ENCODE measurements at places on chromosomes 11 and 22. TPM values are rescaled to one million over a fixed set of nuclear protein-coding genes. Genes with fewer than 3 reads are reported as not detected.
A peak's percentile ranks its signal among the peaks of the same experiment; 100 is the strongest.

RFPL1 gene
- 0.03 TPM for polyA plus RNA-seq

CHST1 gene
- polyA plus RNA-seq, result 4.9 TPM

FAM227A gene
- polyA plus RNA-seq, result 0.26 TPM

OR52N4 gene
- 1.1 TPM for polyA plus RNA-seq

ALX4 gene
- polyA plus RNA-seq, result not detected

RIC3 gene
- polyA plus RNA-seq, result 11.6 TPM

DNA sequence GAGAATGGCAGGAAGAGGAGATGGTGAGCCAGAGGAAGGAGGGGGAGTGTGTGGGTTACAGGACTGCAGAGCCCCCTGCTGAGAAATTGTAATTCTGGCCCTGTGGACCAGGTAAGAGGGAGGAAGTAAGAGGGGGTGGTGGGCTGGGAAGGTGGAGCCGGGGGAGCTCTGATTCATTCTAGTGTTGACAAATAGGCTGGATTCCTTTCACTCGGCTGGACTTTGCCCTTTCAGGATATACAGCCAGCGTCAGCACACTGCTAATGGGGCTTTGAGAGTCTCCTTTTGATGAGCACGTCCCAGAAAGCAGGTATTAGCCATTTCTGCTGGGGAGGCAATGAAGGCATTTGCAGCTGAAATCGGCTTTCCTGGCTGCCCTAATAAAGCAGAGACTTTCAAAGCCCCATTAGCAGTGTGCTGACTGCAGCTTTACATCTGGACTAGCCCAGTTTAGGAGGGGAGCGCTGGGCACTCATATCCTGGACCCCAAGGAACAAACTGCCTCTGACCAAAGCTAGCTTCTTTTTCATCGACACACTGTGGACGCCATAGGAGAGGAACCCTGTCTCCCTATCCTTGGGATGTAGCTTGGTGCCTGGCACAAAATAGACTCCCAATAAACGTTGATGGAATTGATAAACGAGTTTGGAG is 44.8 kb upstream of the CADM1 start:
- no peak overlapping the region for H3K27ac ChIP-seq
- H3K27me3 ChIP-seq, result no peaks in the 10 kb centered on the region
- H3K36me3 ChIP-seq, result no peaks in the 10 kb centered on the region
- no peaks in the 10 kb centered on the region for H3K4me1 ChIP-seq
- no peak for DNase-seq
- no peak overlapping the region for H3K4me3 ChIP-seq

DNA sequence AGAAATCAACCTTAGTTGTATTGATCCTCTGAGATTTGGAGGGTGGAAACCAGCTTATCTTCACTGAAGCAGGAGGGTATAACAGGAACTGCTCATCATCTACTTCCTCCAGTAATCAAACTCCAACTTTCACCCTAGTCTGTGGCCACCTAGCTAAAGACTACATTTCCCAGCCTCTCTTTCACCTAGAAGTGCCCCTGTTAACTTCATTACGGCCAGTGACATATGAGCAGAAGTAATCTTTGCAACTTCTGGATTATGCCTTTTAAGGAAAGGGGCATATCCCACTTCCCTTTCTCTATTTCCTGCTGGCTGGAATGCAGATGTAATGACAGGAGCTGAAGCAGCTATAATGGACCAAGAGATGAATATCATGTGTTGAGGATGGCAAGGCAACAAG is 7.6 kb upstream of the VPS37C start:
- H3K36me3 ChIP-seq, result no peaks in the 10 kb centered on the region
- H3K27me3 ChIP-seq, result no peaks in the 10 kb centered on the region
- no peak overlapping the region for H3K4me3 ChIP-seq
- H3K27ac ChIP-seq, result no peak overlapping the region

DNA sequence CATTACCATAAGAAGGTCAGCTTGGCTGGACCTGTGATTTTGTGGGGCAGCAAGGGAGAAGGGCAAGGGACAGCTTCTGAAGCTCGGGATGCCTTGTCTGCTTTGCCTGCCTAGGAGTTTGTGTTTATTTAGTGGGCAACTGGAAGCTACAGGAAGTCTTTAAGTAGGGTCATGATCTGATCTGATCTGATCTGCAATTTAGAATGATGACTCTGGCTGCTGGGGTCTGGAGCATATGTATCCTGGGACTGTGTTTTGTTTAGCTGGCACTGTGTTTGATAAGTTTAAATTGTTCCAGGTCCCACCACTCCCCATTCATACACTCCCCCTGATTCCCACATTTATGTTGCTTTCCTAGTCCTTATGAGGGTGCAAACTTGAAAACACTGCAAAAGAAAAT is 47.7 kb upstream of the HTATIP2 start:
- H3K27me3 ChIP-seq, result no peaks in the 10 kb centered on the region
- no peak overlapping the region for H3K4me3 ChIP-seq
- no peaks in the 10 kb centered on the region for H3K4me1 ChIP-seq
- H3K27ac ChIP-seq, result no peak overlapping the region
- no peaks in the 10 kb centered on the region for H3K36me3 ChIP-seq

GRCh38 chr11:93662175-93662570 is 691 bp downstream of the CEP295 start:
- peak overlapping the region; percentile 90 for H3K27ac ChIP-seq
- peak overlapping the region; percentile 66 for H3K4me3 ChIP-seq
- no peaks in the 10 kb centered on the region for H3K36me3 ChIP-seq
- H3K4me1 ChIP-seq, result peaks cover 27% of the 10 kb centered on the region
- H3K27me3 ChIP-seq, result no peaks in the 10 kb centered on the region

- no peak for DNase-seq
- H3K27ac ChIP-seq, result no peak overlapping the region
- H3K27me3 ChIP-seq, result no peaks in the 10 kb centered on the region
- no peaks in the 10 kb centered on the region for H3K36me3 ChIP-seq
- no peak overlapping the region for H3K4me3 ChIP-seq
Measured at GRCh38 chr11:57251037-57251436, 14.0 kb upstream of the APLNR start.

GRCh38 chr11:22430141-22430541 is 92.0 kb downstream of the SLC17A6 start:
- H3K4me3 ChIP-seq, result no peak overlapping the region
- no peaks in the 10 kb centered on the region for H3K36me3 ChIP-seq
- peaks cover 17% of the 10 kb centered on the region for H3K27me3 ChIP-seq
- no peak for DNase-seq

DNA sequence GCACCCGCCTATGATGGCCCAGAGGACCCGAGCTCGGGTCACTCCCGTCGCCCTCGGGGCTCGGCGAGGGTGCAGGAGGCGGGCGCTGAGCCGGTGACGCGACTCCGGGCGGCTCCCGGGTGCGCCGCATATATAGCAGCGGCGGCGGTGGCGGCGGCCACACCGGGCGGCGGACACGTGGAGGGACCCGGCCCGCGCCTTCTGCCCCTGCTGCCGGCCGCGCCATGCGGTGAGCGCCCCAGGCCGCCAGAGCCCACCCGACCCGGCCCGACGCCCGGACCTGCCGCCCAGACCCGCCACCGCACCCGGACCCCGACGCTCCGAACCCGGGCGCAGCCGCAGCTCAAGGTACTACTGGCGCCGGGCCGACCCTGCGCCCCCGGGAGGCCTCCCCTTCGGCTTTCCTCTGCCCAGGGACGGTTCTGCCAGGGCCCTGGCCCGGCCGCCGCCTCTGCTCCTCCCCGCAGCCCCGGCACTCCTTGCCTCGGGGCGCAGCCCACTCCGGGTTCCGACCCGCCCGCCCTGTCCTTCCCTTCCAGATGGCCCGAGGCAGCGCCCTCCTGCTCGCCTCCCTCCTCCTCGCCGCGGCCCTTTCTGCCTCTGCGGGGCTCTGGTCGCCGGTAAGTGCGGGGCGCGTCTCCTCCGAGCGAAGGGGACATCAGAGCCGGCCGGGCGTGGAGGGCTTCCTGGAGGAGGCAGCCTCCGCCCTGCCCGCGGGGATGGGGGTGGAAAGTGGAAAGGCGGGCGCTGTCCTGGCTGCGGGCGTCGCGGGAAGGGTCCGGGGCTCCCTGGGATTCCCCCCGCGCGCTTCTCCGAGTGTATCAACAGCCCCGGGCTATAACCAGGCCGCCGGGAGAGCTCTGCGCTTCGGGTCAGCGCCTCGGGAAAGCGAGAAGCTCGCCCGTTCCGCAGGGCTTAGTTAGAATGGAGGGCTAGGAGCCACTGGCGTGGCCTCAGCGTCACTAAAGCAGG is at the start of gene GAL:
TSS of gene GAL (plus strand) at position 160 of the 972 bp plus-strand sequence. CDS start at position 540, 380 bp downstream.
- no peaks in the 10 kb centered on the region for H3K4me1 ChIP-seq
- no peak within 1 kb of the TSS for H3K27ac ChIP-seq
- no peak for DNase-seq
- H3K27me3 ChIP-seq, result peaks cover 49% of the 10 kb centered on the region
- H3K36me3 ChIP-seq, result no peaks in the 10 kb centered on the region

DNA sequence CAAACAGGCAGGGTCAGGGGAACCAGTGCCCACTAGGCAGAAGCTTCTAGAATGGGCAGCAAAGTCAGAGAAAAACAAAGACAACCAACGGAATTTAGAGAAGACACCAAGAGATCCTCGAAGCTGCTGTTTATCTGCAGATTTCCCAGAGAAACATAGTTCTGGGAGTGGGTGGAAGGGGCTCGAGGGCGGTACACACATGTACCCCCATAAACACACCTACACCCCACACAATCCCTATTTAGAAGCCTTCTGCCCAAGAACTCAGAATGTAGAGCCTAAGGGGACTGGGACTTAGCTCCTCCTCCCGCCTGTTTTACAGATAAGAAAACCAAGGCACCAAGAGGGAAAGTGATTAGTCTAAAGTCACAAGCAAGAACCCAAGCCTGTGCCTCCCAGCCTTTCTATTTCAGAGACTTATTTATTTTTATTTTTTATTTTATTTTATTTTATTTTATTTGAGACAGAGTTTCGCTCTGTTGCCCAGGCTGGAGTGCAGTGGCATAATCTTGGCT is 6.4 kb downstream of the NPTXR start:
- no peak for DNase-seq
- peaks cover 2% of the 10 kb centered on the region for H3K4me1 ChIP-seq
- H3K27ac ChIP-seq, result no peak overlapping the region
- H3K36me3 ChIP-seq, result no peaks in the 10 kb centered on the region
- peaks cover 24% of the 10 kb centered on the region for H3K27me3 ChIP-seq

DNA sequence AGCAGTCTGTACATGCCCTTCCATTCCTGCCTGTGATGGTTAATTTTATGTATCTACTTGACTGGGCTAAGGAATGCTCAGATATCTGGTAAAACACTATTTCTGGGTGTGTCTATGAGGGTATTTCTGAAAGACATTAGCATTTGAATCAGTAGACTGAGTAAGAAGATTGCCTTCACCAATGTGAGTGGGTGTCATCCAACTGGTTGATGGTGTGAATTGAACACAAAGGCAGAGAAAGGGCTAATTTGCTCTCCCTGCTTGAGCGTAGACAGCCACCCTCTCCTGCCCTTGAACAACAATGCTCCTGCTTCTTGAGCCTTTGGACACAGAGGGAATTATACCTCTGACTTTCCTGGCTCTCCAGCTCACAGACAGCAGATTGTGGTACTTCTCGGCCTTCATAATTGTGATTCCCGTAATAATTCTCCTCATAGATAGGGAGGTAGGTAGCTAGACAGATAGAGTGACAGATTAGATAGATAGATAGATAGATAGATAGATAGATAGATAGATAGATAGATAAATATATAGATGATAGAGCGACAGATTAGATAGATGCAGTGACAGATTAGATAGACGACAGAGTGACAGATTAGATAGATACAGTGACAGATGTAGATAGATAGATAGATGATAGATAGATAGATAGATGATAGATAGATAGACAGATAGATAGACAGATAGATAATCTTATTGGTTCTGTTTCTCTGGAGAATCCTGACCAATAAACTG is 370.6 kb downstream of the CADM1 start:
- no peaks in the 10 kb centered on the region for H3K36me3 ChIP-seq
- no peaks in the 10 kb centered on the region for H3K4me1 ChIP-seq
- no peaks in the 10 kb centered on the region for H3K27me3 ChIP-seq
- H3K4me3 ChIP-seq, result no peak overlapping the region
- H3K27ac ChIP-seq, result no peak overlapping the region

DNA sequence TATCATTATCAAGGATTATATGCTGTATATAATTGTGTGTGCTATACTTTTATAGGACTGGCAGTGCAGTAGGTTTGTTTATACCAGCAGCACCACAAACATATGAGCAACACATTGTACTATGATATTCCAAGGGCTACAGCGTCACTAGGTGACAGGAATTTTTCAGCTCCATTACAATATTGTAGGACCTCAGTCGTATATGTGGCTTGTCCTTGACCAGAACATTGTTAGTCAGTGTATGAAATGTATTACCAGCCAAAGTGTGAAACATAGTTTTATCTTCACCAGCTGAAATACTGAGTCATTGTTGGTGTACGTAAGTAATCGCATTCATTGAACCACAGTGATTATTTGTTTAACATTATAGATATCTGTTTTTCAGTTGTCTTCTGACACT is 20.4 kb downstream of the JHY start:
- no peak overlapping the region for H3K4me3 ChIP-seq
- no peaks in the 10 kb centered on the region for H3K36me3 ChIP-seq
- H3K4me1 ChIP-seq, result no peaks in the 10 kb centered on the region
- H3K27ac ChIP-seq, result no peak overlapping the region

GRCh38 chr11:4645974-4646373 is 2.2 kb downstream of the OR51E1 start:
- H3K27me3 ChIP-seq, result no peaks in the 10 kb centered on the region
- no peak overlapping the region for H3K27ac ChIP-seq
- H3K4me1 ChIP-seq, result no peaks in the 10 kb centered on the region

DNA sequence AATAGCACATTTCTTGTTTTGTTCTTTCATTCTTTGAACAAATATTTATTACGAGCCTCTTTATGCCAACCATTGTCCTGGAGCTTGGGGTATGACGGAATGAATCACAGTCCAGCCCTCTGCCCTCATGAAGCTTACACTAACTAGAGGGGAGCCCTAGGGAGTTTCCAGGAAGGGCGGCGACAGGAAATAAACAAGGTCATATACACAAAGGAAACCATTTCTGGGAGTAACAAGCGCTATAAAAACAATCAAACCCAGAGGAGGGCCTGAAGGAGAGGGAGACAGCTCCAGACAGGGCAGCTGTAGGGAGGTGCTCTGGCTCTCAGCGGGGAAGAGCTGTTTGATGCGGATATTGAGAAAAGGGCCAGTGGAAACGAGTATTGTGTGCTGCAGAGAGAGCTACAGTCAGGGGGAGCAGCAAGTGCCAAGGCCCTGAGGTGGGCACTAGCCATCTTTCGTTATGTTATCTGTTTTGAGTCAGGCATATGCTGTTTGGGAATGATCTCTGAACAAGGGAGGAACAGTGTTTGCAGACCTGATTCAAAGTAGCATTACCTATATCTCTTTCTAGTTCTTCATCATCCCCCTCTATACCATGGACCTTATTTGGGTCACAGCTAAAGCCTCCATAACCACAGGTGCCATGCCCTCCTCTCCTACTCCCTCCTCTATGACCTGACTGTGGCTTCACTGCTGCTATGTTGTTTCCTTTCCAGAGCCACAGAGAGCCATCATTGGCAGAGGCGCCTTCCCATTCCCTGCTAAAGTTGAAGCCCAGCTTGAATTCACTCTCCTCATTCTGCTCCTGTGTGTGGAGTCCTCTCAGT is 15.3 kb upstream of the ZBTB16 start:
- no peak overlapping the region for H3K4me3 ChIP-seq
- DNase-seq, result no peak
- H3K27ac ChIP-seq, result peak overlapping the region; percentile 55

DNA sequence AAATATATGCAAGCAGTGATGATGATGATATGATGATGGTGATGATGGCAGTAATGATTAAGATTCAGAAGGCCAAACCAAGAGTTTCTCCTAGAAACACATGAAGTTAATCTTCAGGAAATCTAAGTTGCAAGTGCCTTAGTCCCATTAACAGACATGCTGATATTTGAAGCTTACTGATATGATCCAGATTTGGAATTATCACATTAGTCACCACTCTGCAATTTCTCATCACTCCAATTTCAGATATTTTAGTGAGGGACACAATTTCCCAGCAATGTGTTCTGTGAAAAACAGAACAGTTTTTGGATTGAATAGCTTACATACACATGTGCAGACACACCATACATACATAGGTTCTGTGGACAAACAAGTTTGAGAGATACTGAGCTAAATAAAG is 411.4 kb upstream of the FAT3 start:
- H3K36me3 ChIP-seq, result no peaks in the 10 kb centered on the region
- no peak for DNase-seq
- no peaks in the 10 kb centered on the region for H3K27me3 ChIP-seq
- no peaks in the 10 kb centered on the region for H3K4me1 ChIP-seq

Measured in spleen (tissue), 13 donors.